ENCODE measurements at places on chromosomes 5 and 9.

DNA sequence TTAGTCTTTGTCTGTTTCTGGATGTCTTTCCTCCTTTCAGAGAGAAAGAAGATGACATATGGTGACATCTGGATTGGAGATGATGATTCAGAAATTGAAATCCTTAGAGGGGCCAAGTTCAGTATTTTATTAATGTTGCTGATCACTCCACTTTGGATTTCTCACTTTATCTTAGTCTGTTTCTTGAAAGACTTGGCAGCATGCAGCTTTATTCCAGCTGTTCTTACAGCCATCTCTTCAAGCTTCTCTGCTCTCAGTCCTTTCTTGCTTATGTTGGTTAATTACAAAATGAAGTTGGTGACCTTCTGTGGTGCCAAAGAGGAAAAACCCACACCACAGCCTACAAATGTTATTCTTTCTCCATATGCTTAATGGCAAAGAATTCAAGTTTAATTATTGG lies 62.1 kb downstream of the SNCAIP start:
- DNase-seq = no peak

DNA sequence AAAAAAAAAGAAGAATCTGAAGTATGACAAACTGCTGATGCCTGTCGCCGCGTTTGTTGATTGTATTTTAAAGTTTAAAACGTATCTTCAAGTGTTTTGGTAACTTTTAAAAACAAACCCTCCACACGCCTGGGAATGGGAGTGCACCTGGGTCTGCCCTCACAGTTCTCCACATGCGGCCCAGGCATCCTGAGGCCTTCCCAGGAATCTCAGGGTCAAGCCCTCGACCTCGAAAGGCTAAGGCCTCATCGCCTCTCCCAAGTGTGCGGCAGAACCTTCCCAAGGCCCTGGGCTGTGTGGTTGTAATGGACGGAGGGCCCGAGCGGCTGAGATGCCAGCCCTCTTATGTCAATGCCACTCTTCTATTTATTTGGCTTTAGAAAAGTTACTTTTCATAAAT lies 94.4 kb downstream of the CAMSAP1 start:
- no peak for DNase-seq

- no peak for DNase-seq
Observed at GRCh38 chr9:138006576-138007233, 129.1 kb downstream of the CACNA1B start.

DNA sequence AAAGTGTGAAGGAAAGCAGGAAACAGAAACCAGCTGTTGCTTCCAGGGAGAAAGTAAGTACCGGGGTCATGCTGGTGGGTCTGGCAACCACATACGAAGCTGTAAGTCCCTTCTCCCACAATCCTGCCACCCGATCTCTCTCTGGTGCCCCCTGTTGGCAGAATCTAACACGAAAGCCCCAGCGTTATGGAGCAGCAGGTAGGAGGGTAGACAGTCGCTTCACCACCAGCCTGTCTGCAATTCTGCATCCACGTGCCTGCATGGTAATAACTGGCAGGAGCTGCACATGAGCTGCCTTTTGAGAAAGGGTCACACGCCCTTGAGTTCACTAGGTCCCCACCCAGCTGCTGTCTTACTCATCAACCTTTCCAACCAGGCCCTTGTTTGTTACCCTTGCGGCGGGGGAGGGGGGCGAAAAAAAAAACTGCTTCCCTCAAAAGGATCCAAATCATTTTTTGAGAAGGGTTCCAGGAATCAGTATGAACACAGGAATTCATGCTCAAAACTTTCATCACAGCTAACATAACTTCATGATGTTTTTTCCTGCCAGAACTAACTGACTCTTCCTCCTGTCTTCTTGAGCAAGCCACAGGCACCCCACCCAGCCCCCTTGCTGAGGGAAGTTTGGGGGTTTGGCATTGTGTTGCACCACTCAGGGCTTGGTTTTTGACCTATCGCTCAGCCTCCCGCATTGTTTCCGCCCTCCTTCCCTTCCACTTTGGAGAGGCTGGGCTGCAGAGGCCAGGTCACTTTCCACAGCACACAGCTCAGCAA lies 19.6 kb upstream of the TMEM252 start:
- peak; percentile 74 for DNase-seq

DNA sequence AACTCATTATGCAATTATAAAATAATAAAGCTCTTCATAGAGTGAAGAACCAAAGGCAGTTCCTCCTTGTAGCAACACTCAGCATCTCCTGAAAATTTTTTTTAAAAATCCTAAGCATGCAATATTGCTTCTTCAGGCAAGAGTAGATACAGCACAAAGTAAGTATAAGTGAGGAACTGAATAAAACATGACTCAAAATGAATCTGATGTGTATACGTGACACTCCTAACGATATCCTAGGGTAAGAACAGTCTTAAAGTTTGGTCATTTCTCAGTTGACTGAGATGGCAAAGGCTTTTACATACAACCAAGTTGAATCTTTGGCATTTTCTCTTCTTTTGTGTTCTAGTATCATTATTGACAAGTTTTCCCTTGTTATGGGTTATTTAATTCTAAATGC lies 41.1 kb upstream of the AOPEP start:
- no peak for DNase-seq

DNA sequence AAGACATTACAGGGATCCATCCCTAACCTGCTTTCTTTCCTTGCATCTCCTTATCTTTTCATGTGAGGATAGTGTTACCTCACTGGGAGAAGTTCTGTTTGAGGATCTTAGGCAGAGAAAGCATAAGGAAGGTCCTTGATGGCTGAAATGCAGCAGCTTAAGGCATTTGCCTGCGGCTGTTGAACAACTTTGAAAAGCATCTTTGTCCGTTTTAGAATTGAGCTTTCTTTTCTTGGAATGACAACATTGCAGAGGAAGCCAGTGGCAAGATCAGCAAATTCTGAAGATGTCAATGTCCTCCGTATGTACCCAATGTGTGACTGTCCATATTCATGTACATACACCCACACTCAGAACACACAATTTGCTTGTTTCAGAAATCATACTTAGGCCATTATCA lies 436.2 kb downstream of the GABRG2 start:
- DNase-seq = no peak

DNA sequence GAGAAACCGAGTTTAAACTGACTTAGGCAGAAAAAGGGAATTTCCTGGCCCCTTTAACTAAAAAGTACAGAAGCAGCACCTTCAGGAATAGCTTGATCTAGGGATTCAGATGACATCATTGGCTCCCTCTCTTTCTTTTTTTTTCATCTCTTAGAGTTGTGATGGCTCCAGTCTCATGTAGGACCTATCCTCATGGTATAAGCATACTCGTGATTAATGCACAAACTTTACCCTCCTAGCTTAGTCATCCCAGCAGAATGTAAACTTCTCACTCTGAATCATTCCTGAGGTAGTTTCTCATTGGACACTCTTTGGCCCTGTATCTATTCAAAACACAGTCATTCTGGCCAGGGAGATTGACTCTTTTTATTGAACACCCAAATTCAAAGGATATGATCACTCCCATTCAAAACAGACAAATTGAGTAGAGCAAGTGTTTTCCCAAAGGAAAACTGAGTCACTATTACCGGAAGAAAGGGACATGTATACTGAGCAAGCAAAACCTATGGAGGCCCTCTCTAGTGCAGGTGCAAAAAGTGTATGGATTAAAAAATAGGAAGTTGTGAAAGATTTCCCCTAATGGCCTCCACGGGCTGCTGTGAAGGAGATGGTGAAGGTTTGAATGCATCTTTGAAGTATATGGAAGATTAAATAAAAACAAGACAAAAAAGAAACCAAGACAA lies 27.6 kb upstream of the SMIM23 start:
- no peak for DNase-seq

DNA sequence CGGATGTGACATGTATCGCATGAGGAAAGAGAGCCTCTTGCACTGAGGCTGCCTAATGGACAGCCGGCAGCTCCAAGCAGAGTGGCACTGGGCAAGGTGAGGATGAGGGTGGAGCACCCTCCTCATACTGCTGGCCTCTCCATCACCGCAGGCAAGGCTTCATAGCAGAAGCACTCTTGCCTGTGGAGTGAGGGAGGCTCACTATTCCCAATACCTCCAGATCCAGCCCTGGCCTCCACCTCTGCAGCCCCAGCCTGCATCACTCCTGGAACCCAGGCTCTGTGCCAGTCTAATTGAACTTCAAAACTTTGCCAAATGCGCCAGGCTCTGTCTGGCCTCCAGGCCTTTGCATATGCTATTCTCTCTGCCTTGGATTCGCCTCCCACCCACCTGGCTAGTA lies 29.7 kb upstream of the ARAP3 start:
- DNase-seq = no peak

DNA sequence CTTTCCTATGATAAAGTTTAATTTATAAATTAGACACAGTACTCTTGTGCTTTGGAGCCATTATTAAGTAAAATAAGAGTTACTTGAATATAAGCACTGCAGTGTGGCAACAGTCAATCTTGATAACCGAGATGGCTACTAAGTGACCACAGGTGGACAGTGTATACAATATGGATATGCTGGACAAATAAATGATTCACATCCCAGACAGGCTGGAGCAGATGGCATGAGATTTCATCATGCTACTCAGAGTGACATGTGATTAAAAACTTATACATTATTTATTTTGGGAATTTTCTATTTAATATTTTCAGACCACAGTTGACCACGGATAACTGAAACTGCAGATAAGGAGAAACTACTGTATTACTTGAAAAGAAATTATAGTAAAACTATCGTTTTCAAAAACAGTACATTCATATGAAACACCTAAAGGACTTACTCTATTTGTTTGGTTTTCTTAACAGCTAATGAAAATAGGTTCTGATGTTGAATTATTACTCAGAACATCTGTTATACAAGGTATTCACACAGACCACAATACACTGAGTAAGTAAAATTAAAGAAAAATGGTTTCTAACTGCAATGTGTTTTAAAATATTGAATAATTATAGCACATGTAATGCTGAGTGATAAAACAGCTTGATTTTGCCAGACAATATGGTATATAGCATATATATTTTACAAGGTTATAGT lies 16.0 kb downstream of the LYRM7 start:
- DNase-seq = no peak

DNA sequence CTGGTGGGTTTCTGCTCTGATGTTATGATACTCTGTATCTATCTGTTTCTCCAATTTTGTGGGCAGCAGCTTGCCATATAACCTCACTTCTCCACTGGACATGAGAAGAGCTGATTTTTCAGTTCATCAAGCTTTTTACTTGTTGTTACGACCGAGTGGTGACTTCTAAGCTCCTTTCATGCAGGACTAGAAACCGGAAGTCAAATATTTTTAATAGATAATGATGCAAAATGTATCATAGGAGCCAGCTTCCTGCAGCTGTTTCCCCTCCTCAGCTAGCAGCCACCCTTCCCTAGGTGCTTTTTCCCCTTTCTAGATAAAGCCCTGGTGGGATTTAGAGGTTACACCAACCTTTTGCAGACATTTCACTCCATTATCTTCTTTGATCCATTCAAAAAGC lies 17.0 kb upstream of the ADAM19 start:
- DNase-seq = no peak

GRCh38 chr5:10567781-10568321 lies 4.0 kb downstream of the ANKRD33B start:
- no peak for DNase-seq

DNA sequence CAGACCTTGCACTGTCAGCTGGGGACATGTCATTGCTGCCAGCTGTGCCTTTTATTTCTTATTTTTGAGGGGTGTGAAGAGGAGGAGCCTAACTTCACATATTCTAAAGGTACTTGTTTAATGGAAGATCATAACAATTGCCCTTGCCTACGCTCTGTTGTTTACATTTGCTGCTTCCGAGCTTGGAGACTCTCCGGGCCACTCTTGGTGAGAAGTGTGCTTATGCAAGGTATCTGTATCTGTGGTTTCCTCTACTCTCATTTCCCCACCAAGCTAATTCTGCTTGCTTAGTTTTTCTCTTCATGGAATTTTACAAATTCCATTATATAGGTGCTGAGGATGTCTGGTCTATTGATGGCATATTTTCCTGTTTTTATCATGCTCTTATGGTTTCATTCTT lies 105.3 kb downstream of the RASGRF2 start:
- no peak for DNase-seq

- DNase-seq = no peak
Observed at GRCh38 chr9:90974016-90974415, 172.4 kb downstream of the SYK start.

DNA sequence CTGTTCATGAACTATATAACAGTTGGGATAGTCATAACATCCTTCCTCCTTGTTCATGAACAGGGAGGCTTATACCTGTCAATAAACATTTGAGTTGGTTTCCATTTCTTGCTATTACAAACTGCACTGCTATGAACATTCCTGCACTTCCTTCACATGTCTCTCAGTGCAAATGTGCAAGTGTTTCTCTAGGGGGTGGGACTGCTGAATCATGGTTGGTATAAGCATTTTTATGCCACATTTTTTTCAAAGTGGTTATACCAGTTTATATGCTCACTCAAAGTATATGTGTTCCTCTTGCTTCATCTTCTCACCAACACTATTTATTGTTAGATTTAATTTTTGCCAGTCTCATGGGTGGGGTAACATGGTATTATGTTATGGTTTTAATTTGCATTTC lies 25.8 kb upstream of the TPD52L3 start:
- DNase-seq = no peak

DNA sequence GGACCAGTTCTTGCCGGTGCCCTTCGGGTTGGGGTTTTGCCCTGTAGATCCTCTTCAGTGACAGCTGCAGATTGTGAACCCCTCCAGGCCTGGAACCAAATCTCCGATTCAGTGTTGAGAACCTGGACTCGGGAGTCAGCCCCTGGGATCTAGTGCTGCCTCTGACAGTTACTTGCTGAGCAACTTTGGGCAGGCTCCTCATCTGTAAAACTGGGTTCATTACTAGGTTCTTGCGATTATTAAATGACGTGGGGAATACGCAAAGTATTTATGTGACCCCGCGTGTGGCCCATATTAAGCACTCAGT lies 600 bp downstream of the ERCC6L2 start:
- no peak for DNase-seq

DNA sequence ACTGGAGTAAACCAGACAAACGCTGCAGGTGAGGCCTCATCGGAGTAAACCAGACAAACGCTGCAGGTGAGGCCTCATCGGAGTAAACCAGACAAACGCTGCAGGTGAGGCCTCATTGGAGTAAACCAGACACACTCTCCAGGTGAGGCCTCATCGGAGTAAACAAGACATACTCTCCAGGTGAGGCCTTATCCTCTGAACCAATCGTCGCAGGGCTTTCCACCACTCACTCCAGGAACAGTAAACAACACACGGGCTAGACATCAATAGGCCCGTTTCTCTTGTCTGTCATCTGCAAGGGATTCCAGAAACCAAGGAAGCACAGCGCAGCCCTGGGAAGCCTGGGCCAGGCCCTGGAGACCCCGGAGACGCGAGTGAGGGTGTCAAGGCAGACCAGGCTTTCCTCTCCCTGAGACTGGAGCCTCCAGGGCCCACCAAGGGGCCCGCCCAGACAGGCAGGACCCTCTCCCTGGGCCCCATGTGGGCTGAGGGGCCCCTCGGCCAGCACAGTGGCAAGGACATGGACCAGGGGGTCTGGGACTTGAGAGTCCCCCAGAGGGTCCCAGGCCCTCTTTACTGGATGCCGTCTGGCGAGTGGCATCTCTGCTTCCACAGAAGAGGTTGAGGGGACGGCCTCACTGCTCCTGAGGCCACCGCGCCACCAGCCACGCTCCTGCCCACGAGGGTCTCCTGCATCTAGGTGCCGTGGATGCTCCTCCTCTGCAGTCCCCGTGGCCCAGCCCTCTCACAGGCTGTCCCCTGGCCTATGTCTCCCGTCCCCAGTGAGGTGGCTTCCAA lies 26.4 kb upstream of the NSMF start:
- DNase-seq = no peak

GRCh38 chr5:57117596-57117995 lies 56.3 kb upstream of the GPBP1 start:
- no peak for DNase-seq

- DNase-seq = no peak
Observed at GRCh38 chr5:351921-352245, 30.4 kb downstream of the AHRR start.

Data from HAP-1 (cell line).